ENCODE measurements at places on chromosomes 12 and 14.
A peak's percentile ranks its signal among the peaks of the same experiment; 100 is the strongest.

GRCh38 chr12:58302487-58303011 is 361.2 kb downstream of the ATP23 start:
- no peak for DNase-seq

GRCh38 chr12:3405821-3406220 is 85.2 kb upstream of the PRMT8 start:
- DNase-seq = no peak

- DNase-seq = peak; percentile 69
Measured at GRCh38 chr14:105411017-105411941, 8.3 kb upstream of the MTA1 start.

- no peak for DNase-seq
Measured at GRCh38 chr14:33127531-33127930, 188.9 kb downstream of the NPAS3 start.

DNA sequence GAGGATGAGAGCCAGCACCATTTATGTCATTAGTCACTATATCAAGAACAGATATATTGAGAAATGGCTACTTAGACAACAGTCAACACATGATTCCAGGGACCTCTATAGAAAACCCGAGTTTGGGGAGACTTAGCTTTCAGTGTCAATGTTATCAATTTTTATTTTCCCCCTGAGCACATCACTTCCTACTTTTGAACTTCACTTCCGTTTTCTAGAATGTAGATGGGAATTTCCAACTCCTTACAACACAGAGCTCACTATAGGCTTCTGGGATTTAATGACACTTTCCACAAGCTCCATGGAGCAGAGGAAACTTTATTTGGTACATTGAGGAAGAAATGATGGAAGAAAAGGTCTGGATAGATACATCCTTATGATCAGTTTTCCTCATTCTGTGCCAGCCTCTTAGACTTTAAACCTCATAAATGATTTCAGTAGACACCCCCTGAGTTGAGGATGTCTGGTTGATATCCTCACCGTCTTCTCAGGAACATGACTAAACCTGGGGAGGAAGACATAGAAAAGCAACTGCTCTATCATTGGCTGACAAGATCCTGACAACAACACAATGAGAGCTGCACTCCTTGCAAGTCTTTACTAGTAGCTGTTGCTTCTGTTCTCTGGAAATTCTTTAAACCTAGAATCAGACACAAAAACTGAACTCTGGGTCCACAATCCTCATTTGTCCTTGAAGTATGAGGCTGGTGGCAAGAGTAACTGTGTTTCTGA is 449.4 kb upstream of the OR4E1 start:
- no peak for DNase-seq

DNA sequence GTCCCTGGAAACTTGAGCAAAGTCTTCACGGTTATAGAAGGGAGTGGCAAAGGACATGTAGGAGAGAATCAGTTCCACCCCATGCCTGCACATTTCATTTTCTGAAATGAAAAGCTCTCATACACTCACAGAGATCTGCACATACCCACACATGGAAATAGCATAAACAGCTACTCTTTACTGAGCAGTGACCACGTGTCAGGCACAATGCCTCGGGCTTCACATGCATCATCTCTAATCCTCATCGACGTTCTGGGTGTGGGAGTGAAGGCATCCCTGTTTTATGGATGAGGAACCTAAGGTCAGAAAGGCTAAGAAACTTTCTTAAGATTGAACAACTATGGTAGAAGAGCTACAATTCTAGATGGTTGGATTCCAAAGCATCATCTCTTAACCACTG is 198.8 kb downstream of the DAD1 start:
- no peak for DNase-seq

GRCh38 chr12:126509572-126509971 is 1444.3 kb downstream of the AACS start:
- DNase-seq = no peak

- DNase-seq = no peak
Measured at GRCh38 chr14:56156096-56156495, 37.9 kb downstream of the PELI2 start.

GRCh38 chr12:80513211-80513610 is 69.2 kb downstream of the PTPRQ start:
- no peak for DNase-seq

DNA sequence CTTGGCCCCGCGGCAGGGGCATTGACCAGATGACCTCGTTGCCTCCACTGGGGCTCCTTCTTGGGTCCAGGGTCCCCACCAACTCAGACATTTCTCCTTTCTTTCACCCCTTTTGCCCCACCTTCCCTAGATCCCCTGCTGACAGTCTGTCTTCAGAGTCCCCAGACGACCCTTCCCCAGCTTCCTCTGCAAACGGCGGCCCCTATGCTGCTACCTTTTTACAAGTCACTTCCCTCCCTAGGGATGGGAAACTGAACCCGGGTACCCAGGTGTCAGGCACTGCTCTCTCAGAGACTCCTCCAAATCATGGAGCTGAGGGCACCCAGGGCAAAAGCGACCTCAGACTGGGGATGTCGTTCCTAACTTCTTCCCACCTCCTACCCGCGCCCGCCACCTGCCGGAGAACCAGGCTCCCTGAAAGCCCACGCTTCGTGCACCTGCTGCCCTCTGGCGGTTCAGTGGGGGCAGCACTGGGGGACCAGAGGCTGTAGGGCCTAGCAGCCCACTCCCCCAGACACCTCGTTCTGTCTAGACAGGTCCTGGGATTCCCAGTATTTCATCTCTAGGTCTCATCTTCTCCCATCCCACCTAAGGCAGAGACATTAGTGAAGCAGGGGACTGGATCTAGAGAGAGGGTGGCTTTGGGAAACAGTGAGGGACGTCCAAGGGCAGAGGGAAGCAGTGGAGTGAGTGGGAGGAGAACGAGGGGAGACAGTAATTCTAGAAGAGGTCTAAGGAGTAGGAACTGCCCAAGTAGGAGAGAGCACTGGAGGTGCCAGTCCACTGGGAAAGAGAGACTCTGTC is 4.9 kb downstream of the ZNF385A start:
- DNase-seq = peak; percentile 98

DNA sequence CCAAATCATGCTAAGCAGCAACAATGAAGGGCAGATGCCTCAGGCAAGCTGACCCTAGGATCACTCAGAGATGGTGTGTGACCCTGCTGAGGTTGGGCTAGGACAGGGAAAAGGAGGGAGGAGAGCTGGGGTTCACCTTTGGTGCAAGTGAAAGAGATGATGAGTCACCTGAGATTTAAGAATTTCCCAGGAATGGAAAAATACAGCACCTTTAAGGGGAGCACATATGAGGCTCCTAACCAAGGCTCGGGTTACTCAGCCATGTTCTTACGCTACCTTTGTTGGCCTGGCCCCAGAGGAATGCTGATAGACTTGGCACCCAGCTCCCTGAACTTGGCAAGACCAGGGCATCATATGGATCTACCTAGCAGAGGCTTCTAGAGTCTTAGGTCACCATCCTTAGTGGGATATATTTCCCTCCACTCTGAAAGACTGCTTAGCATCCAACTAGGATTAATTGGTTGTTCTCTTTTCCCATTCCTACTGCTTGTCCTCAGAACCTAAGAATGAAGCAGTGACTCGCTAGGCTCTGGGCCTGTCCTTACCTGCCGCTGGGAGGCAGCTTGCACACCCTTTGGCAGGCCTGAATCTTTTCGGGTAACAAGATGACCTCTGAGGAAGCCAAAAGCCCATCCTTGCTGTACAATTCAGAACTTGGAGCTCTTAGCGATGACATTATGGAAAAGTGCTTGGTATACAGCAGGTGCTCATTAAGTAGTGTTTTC is 4.0 kb upstream of the NAA25 start:
- no peak for DNase-seq

- DNase-seq = no peak
Measured at GRCh38 chr12:72337382-72337781, 65.2 kb downstream of the TRHDE start.

GRCh38 chr14:105492971-105493871 is 2.2 kb downstream of the TEDC1 start:
- no peak for DNase-seq

DNA sequence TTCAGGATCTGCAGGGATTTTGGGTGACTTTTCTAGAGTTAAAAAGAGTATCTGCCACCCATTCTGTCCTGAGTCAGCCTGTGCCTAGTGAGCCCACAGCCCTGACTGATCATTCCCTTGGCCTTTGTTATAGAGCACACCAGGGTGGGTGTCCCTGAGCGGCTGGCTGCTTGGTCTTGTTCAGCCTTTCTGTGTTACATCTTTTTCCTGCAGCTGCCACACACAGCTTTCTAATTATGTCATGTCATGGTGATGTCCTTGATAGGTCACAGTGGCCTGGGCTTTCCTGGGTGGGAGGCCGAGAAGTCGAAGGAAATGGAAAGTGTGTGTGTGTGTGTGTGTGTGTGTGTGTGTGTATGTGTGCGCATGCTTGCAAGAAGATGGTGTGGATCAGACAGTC is 293.2 kb upstream of the CRY1 start:
- DNase-seq = no peak

- no peak for DNase-seq
Measured at GRCh38 chr12:93149229-93149628, 220.1 kb upstream of the EEA1 start.

- DNase-seq = no peak
Measured at GRCh38 chr14:49946320-49947141, 53.6 kb downstream of the ARF6 start.

GRCh38 chr14:44895716-44896115 is 66.0 kb downstream of the KLHL28 start:
- no peak for DNase-seq

GRCh38 chr12:48977290-48978281 is 536 bp upstream of the WNT1 start:
- no peak for DNase-seq

DNA sequence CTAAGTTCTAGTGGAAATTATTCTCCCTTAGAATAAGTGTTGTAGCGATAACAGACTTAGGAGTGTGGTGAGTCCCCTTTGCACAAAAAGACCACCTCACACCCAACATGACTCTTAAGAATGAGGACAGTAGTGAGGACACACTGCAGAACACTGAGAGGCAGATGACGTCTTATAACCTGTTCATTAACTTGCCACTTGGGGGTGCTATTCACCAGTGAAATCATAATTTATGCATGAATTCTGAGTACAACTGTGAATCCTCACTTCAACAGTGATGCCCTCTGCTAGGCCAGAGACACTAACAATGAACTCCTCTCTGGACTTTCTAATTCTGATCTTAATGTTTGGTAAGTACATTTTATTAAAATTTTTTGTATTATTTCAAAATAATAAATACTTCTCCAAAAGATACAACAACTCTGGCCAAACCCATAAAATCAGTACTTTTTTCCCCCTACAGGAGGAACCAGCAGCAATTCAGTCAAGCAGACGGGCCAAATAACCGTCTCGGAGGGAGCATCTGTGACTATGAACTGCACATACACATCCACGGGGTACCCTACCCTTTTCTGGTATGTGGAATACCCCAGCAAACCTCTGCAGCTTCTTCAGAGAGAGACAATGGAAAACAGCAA is 274.7 kb downstream of the DAD1 start:
- peak; percentile 38 for DNase-seq

DNA sequence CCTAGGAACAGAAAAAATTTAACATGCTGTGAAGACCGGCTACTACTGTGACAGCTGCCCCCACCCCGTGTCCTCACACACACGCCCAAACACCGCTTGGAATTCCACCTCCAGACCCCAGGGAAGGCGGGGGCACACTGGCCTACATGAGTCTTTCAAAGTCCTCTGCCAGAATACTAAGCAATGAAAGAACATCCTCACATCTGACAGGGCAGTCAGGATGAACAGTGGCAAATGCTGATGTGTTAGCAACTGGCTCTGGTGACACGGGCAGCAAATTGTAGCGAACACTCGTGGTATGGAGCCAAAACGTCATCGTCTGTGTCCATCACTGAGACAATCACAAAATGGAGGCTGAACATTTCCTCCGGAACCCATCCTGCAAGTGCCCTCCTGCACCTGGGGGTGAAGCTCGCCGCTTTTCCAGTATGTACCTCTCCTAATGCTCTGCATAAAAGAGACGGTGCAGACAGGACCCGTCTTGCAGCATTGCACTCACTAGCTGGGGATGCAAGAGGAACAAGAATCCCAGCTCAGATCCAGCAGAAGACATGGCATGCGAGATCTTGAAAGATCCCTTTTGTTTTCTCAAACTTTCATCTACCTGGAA is 94.8 kb downstream of the BCL11B start:
- DNase-seq = no peak

DNA sequence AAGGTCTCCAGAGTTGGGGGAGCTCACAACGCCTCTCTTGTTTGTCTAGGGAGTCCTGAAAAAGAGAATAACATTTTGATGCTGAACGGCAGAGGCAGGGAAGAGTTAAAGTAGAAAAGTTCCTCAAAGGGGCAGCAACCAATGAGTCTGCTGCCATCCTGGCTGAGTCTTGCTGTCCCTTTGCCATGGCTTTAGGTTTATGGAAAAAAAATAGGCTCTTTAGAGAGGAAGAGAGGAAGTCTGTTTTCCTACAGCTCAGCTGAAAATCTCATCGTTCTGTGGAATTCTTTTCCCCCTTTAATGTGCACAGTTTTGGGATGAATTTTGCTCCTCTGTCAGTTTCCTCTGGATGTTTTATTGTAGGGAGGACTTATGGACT is 314.8 kb upstream of the TBX3 start:
- DNase-seq = no peak

- DNase-seq = no peak
Measured at GRCh38 chr12:117069926-117070900, 29.0 kb downstream of the TESC start.

All from GM19239 (cell line).